ENCODE measurements at places on chromosomes 2 and 18.
A peak's percentile ranks its signal among the peaks of the same experiment; 100 is the strongest.

GRCh38 chr2:216221811-216222210 is 112.7 kb downstream of the XRCC5 start:
- DNase-seq = no peak

DNA sequence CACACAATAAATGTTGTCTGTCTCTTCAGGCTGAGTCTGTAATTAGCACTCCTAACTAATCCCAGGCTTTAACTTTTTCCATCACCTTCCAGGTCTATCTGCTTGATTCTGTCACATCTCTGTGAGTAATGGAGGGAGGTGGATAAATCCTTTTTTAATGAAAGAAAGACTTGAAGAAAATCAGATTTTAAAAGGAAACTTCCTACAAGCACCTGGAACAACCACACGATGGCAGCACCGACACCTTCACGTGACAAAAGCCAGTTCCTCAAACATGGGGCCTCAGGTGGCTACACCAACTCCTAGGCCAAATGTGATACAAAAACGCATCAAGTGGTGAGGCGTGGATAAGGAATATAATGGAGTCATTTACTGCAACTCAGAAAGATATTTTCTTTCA is 41.8 kb downstream of the TGFBRAP1 start:
- peak; percentile 48 for DNase-seq

- peak; percentile 47 for DNase-seq
Observed at GRCh38 chr2:9422321-9423099, 818 bp downstream of the ITGB1BP1 start.

DNA sequence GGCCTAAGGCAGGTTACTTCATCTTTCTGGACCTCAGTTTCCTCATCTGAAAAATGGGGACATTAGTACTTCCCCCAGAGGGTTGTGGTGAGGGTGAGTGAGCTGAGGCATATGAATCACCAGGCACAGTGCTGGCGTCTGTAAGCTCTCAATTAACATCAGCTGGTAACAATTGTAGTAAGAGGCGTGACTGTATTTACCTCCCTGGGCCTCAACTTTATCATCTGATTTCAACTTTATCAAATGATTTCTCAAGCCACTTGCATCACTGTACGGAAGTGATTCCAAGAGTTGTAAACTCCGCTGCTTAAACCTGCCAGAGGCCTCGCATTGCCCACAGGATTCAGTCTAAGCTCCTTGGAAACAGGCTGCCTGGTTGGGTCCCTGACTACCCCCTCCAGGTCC is 53.6 kb upstream of the PKDCC start:
- DNase-seq = no peak

DNA sequence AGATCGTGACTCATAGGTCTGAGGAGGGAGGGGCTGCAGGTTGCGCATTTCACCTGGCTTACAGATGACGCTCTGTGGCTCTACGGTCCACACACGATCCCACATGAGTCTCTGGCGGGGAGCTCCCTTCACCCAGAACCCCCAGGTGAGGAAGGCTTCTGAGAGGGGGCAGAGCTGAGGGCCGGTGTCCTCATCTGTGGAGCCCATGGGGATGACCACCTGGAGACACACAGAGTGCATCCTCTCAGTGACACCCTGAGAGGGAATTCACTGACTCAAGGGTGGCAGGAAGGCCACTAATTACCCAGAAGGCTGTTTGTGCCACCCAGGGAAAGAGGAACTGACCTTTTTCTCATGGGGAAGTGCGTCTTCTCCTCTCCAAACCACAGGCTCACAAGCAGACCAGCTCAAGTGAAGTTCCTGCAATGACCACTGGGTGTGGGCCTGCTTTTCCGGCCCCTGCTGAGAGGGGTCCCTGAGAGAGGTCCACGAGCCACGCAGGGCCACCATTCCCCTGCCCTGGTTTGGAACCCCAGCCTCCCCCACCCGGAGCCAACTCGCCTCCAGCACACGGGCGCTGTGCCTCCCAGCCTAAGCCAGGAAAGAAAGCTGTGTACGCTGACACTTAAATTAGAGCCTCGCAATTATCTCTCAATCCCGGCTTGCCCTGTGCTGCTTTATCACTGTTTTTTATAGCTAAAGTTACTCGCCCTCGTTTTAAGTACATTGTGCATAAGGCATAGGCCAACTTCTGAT is 114.1 kb downstream of the BCL11A start:
- DNase-seq = peak; percentile 73
